Neural crest cell (in vitro differentiated cells): ENCODE measurements at places on chromosomes 4 and X. TPM values are rescaled to one million over a fixed set of nuclear protein-coding genes. Genes with fewer than 3 reads are reported as not detected.

Gene LIMCH1
- 15.1 and 17.3 TPM in 2 replicates for total RNA-seq

GRCh38 chrX:108464604-108465003 lies 25.0 kb downstream of the COL4A5 start:
- no peak for DNase-seq

DNA sequence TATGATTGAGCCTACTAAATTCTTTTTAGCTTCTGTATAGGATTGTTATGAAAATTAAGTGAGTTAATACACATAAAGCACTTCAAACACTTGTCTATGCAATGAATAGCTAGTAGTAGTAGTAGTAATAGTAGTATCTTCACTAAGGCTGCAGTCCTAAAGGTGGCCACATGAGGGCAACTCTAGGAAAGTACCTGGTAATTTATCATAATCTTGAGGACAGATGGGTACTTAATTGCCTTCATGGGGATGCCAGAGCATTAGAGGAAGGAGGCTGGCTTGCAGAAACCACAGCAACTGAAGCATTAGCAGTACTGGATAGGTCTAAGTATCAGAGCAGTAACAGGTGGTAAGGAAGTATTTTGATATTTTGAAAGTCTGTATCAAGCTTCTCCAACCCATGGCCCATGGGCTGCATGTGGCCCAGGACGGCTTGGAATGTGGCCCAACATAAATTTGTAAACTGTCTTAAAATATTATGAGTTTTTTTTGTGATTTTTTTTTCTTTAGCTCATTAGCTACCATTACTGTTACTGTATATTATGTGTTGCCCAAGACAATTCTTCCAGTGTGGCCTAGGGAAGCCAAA lies 17.3 kb downstream of the NIPAL1 start:
- peak; percentile 8 for DNase-seq

Gene XAGE5
- not detected in 2 replicates for total RNA-seq

DNA sequence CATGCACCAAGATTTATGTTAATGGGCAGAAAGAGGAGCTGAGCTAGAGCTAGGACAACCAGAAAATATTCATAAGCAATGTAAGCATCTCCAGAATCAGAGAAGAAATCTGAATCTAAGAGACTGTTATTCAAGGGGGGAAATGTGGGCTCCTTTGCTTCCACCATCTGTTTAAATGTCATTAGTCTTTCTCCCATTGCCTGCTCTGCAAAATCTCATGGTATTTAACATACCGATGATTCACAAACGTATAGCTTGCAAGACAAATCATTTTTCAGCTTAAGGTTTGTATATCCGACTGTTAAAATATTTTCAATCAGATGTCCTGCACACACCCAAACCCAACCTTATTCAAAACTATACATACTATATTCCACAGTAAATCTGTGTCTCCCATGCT lies 133.4 kb upstream of the TACR3 start:
- no peak for DNase-seq

DNA sequence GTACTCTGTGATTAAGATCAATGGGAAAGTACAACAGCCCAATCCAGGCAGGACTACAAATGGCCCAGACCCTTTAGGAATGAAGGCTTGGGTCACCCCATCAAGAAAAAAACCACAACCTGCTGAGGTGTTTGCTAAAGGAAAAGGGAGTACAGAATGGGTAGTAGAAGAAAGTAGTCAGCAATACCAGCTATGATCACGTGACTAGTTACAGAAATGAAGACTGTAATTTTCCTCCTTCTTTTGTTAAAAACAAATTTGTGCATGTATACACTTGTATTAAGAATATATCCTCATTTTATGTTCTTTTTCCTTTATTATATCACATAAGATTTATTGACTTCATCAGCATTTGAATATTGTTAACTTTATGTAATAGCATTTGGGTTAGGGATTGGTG lies 160.1 kb upstream of the TBX22 start:
- no peak for DNase-seq

GRCh38 chr4:100913685-100914084 lies 395.9 kb upstream of the EMCN start:
- no peak for DNase-seq

Gene SOD3
- 0.16 and 0.32 TPM in 2 replicates for total RNA-seq

DNA sequence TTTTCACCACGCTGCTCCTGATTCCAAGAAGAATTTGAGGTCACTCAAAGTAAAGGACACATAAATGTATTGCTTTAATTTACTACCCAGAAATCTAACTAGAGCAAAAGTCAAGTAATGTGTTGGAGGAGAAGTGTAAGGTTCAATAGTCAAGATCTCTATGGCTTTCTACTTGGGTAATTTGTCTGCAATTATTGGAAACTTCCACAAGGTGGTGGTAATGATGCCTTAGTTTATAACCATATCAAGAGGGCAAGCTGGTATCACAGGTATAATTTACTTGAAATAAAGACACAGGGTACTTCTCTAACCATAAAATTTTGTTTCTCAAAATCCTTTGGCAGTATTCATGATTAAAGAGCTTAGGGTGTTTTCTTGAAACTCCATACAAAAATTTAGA lies 10.2 kb upstream of the GRIA3 start:
- DNase-seq = no peak

DNA sequence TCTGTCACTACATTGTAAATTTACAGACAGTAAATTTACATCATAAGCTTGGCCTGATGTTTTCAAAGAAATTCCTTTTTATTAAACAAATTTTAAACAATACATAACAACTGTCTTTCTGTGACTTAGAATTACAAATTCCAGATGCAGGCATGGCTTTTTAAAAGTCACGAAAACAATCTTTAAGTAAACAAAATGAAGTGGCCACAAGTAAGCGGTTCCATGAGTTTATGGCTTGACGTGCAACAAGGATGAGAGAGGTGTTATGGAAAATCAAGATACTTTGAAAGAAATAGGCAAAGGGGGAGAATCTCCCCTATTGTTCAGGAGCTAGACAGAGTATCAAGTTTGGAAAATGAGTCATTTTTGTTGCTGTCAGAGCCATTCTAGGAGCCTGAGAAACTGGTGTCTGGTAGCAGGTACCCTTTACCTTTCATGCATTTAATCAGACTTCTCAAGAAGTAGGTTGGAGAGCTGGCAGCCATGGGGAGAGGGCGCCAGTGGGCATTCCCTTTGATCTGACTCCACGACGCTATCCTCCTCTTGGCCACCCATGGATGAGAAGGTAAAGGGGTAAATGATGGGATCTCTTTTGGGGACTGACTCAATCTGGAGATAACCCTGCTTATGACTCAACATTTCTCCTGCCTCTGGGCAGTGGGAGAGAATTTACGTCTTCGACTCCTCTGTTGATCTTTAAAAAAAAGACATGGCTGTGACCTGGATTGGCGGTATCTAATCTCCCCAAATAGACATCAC lies 217.2 kb downstream of the SPRY1 start:
- no peak for DNase-seq

GRCh38 chr4:81611221-81611620 lies 139.5 kb upstream of the RASGEF1B start:
- DNase-seq = no peak

DNA sequence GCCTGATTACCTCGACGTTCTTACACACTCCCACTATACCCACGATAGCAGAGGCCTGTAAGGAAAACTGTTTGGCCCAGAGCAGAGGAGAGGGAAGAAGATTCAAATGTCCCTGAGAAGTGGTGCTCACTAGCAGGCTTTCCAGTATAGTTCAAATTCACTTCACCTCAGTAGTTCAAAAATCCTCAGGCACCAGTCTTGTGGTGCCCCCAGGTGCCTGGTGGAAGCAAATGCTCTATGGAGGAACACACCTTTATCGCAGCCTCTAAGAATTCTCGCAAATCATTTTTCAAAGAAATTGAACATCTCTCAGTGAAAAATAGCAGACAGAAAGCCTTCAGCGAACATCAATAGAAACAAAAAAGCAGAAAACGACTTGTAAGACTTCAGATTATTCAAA lies 12.2 kb upstream of the MTMR1 start:
- no peak for DNase-seq

Gene PTTG2
- total RNA-seq = not detected in 2 replicates

Gene TLR2
- 0.28 and 0.71 TPM in 2 replicates for total RNA-seq

DNA sequence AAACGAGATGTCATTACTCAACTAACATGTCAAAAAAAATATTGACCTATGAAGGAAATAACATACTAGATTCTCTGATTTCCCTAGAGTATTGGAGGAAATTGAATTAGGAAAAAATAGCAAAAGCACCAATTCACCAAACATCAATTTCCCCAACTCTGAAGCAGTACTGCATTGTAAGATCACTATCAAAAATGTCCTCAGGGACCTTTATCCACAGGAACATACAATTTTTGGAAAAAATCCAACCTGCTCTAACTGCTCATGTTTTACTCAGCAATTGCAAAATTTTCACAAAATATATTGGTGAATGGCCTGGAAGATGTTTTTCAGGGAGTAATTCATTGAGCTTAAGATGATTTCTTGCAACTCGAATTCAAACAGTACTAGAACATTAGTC lies 239.0 kb upstream of the GIMD1 start:
- DNase-seq = no peak

DNA sequence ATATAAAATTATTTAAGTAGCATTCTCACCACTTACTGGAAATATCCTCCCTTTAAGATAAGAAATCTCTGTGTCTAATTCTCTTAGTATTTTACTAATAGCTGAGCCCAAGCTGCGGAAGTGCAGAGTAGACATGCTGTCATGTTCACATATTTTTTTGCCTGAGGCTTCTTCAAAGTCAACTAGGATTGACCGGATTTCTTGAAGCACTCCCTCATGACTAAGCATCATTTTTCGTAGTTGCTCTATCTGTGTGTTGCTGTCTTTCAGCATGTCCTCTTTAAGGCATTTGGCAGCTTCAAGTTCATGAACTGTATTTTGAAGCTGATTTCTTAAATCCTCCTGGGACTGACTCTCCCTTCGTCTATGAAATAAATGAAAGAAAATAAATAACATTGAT lies 36.9 kb downstream of the CCDC158 start:
- no peak for DNase-seq

DNA sequence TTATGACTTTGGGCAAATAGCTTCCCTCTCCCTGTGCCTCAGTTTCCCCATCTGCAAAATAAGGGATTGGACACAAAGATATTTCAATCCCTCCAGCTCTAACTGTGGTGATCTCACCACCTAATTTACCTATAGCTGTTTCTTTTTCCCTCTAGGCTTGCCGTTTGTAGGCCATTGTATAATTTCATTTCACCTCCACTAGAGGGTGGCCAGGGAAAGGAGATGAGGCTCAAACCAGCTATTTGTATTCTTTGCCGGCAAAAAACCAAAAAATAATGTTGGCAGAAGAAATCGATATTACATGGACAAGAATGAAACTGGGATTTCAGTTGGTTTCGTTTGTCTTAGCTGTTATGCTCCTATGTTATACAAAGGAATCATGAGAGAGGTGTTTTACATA lies 36.1 kb upstream of the DOCK11 start:
- no peak for DNase-seq

DNA sequence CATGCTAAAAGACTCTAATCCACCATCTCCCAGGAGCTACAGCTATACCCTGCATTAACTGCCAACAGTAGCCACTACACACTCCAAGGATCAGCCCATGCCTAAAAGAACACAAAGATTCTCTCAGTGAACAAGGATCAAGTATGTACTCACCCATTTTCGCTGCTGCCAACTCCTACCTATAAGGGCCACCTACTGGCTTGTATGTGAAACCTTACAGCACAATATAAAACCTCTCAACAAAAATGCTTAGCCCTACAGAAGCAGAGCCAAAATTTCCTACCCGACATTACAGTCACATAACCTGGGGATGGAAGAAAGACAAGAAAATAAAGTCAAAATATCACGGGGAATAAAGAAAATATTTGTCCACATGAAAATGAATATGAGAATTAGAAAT lies 562.8 kb upstream of the POU3F4 start:
- DNase-seq = no peak

DNA sequence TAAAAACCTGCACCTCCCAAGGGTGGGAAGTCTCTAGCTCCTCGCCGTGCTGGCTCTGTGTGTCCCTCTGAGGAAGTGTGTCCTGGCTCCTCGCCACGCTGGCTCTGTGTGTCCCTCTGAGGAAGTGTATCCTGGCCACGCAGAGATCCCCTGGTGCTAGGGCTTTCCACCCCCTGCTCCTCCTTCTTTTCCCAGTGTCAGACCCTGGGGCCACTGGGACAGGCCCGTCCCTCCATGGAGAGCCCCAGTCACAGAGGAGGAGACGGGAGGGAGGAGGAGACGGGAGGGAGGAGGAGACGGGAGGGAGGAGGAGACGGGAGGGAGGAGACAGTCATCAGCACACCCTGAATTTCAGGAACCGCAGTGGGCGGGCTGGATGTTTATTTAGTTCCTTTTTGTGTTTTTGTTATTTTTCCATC lies 53.8 kb upstream of the HGFAC start:
- no peak for DNase-seq

DNA sequence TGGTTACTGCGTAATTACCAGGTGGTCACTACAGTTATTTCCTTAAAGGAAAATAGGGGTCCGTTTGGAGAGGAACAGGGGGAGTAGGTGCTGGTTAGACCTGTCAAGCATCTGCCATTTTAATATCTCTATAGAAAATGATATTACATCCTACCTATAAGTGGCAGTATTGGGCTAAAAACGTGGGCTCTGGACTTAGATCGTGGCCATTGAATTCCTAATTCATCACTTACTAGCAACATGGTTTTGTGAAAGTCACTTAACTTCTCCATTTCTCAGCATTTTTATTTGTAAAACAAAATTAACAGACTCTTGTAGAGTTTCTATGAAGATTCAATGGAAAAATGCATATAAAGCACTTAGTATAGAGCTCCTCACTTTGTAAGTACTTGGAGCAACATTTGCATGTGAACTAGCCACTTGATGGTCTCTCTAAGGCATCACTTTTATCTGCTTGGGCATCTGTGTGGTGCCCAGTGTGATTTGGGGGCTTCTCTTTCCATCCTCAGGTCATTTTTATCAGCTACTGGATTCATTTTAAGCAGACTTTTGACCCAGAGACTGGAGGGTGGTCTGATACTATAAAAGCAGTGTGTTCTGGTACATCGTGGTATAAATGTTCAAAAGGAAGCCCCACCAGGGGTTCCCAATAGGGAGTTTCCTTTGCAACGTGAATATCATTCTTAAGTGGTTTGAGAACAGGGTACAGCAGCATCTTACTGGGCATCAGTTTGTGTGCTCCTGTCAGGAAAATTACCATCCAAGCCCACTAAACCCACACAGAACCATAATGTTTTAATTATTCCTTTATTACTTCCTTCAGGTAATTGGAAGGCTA lies 42.7 kb upstream of the RASSF6 start:
- DNase-seq = no peak

Gene FGFR3
- 42.5 and 48.1 TPM in 2 replicates for total RNA-seq

GRCh38 chrX:23662853-23663252 lies 4.4 kb upstream of the PRDX4 start:
- DNase-seq = no peak

DNA sequence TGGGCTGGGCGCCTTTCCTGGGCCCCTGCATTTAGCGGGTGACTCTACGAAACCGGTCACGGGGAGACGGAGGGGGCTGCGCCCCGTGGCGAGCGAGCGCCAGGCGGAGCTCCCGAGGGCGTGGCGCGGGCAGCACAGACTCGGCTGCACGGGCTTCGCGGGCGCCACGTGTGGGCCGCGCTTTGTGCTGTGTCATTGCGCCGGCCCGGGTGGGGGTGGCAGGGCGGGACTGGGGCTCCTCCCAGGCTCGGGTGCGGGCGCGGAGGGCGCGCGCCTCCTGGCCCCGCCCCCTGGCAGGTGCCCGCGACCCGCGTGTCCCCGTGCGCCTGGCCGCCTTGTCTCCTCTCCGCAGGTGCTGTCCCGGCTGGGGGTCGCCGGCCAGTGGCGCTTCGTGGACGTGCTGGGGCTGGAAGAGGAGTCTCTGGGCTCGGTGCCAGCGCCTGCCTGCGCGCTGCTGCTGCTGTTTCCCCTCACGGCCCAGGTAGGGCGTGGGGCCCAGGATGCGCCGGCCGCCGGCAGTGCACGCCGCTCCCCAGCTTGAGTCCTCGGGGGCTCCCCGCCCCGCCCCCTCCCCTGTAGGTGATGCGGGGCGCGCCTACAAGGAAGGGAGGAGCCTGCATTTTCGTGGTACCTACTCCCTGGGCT lies 651 bp downstream of the UCHL1 start:
- peak; percentile 41 for DNase-seq
